Calu3 (cell line): ENCODE measurements at places on chromosomes 12 and 14.

DNA sequence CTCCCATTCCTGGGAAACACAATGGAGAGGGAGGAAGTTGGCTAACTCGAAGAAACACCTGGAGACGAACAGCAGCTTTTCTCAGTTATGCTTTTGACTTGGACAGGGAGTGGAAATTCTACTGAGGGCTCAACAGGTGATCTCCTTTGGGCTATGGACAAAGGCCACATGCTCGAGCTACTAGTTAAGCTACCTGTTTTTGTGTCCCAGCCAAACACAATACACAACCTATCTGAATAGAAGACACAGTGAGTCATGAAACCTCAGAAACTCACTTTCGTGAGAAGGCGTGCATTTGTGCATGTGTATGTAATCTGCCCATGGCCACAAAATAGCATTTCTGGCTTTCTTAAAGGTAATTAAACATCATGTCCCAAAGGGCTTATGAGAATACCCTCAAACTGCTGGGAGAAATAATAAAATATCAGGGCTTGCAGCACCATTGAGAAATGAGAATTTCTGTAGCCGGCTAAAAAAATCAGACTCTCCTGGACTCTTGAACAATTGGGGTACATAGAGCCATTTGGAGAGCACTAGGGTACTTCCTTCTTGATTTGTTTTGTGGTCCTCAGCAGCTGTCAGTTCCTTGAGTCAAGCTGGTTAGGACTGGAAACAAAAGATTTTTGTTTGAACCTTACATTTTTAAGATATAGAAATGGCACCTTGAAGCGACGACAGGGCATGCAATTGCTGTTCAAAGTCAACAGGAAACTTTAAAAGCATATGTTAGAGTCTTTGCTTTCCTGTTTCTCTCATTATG, 85.5 kb upstream of the PTHLH start:
- DNase-seq, result peak; percentile 3

DNA sequence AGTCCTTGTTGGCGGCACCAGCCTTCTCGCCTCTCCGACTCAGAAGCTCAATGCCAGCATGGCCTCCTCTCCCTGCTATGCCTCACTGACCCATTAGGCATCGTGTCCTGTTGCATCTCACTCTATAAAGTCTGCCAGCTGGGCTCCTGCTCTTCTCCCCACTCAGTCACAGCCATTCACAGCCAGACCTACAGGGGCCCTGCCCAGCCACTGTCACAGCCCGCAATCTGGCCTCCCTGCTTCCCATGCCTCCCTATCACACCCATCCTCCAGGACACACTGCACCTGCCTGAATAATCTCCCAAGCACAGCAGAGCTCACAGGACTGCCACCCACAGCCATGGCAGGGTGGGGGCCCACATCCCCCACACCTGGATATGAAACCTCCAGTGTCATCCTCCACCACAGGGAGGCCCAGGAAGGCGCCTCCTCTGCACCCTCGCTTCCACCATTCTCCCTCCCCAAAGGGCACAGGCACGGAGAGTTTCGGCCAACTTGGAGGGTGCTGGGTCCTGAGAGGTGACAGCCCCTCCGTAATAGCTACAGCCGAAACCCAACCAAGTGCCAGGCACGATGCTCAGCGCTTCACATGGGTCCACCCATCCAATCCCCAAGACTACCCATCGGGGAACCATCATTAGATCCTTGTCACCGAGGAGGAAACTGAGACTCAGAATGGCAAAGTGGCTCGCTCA, 370.3 kb downstream of the BCL11B start:
- no peak for DNase-seq

DNA sequence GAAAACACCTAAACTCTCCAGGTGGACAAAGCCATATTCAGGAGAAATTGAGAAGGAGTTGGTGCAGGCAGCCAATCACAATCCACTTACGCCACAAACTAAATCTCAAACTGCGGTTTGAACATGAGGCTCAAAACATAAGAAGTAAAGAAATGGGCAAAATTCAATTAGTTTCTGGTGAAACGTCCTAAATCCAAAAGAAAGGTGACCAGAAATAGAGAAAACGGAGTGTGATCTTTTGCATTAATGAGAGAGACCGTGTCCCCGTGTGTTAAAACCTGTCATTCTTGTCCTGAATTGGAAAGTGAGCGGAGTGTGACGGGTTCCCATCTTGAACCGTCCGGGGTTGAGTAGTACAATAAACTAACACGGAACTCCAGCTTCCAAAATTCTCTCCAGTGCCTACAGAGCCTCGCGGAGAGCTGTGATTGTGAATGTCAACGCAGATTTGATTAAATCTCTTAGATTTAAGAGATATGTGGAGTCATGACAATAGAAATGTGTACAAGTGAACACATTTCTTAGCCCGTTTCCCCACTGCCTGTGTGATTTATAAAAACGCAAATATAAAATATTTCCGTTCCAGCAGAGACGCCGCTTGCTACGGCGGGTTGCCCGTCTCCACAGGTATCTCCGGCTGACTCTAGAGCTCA, 595 bp upstream of the METAP2 start:
- peak; percentile 49 for DNase-seq

DNA sequence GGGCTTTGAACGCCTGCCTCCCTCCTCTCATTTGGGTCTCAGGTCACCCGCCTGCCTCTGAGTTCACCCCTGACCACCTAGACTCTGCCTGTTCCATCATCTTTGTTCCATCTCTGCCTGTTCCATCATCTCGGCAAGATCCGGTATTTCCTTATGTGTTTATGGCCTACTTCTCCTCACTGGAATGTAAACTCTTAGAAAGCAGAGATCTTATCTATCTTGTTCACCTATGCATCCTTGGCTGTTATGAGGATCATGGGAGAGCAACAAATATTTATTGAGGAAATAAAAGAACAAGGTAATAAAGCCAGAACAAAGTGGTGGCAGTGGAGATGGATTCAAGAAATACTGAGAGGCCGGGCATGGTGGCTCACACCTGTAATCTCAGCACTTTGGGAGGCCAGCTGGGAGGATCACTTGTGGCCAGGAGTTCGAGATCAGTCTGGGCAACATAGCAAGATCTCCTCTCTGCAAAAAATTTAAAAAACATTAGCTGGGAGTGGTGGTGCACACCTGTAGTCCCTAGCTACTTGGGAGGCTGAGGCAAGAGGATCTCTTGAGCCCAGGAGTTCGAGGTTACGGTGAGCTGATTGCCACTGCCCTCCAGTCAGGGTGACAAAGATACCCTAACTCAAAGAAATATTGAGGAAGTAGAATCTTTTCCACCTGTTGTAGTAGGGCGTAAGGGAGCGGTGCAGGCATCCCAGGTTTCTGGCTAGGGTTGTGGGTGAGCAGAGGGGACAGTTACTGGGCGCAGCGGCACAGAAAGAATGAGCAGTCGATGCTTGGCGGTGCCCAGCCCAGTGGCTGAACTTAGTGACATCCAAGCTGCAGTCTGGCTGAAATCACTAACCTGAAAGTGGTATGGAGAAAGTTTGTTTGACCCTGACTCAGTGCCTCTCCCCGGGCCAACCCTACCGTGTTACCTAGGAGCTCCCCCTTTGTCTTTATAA, 1.7 kb upstream of the KLC1 start:
- DNase-seq, result no peak

GRCh38 chr14:96162265-96162664, 42.4 kb upstream of the BDKRB2 start:
- no peak for DNase-seq

DNA sequence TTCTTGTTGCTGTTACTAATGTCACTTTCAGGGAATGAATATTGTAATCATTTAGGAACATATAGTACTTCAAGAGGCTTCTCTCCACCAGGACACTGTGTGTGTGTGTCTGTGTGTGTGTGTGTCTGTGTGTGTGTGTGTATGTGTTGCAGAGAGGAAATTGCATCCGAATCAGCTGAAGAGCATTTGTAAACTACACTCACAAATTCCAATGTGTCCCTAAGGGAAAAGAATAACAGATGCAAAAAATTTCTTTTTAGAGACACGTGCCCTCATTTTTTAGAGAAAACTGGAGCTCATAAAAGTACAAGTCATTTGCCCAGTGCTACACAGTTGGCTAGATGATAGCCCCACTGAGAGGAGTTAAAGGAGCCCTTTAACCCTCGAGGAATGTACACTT, 168.8 kb downstream of the ANO4 start:
- no peak for DNase-seq

- DNase-seq, result peak; percentile 45
Measured at GRCh38 chr14:36582011-36582873, at the start of gene NKX2-8. Gene NKX2-8, minus strand, starts transcription at chr14:36582614. Its CDS starts 225 bp downstream, at chr14:36582389.

DNA sequence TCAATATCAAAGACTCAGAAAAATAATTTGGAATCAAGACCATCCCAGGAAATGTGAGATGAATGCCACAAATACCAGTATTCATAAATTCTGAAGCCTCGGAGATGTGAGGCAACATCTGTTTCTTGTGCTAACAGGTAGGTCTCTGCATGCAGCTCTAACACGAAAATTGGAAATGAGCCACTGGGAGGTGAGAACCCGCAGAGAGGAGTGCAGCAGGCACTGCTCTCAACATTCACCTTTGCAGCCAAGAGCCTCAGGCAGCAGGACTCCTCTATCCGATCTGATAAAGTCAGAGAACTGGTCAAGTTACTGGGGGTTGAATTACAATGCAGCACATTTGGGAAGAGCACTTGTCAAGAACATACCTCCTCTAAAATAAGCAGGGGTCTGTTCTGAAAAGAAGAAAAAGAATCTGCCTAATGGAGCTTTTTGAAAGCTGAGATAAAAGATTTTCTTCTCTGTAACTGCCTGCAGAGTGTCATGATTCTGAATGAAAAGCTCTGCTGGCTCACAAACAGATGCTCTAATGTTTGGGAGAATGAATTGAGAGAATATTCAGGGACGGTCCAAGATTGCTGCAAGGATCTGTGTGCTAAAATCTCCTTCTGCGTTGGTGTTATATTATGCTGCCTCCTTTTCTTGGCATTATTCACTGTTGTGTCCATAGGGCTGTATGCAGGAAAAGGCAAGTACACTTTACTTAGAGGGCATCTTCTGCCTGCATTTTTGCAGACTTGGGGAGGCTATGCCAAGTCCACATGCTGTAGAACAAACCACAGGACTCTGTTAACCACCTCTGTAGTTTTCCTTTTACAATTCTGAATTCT, 209.6 kb upstream of the KRR1 start:
- no peak for DNase-seq

- DNase-seq, result no peak
Measured at GRCh38 chr12:99201906-99202645, 445.5 kb upstream of the GARIN6 start.

GRCh38 chr12:52217223-52217622, 15.8 kb upstream of the KRT7 start:
- DNase-seq, result peak; percentile 89

- DNase-seq, result peak; percentile 27
Measured at GRCh38 chr12:92505254-92506231, 197.2 kb upstream of the PLEKHG7 start.

GRCh38 chr12:123134271-123134671, 16.6 kb downstream of the PITPNM2 start:
- DNase-seq, result no peak

DNA sequence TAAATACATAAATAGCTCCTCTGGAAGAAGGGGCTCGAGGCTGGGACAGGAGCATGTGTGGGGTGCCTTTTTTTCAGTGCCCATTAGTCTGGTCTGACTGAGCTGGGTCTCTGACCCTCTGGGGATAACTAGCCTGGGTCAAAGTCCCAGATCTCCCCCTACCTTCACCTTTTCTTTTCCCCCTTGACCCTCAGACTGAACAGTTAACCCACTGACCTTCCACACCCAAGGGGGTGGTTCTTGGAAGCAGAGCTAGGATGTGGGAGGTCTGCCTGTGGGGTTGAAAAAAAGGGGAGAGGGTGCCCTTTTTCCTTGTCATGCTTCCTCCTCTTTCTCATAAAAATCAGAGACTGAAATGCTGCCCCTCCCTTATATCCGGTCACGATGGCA, 925 bp upstream of the GLI1 start:
- DNase-seq, result no peak

- no peak for DNase-seq
Measured at GRCh38 chr12:104501660-104502059, 44.9 kb downstream of the CHST11 start.

- DNase-seq, result no peak
Measured at GRCh38 chr14:101121508-101122139, 218.1 kb upstream of the RTL1 start.

- DNase-seq, result no peak
Measured at GRCh38 chr12:65594409-65594808, 229.9 kb upstream of the HMGA2 start.

DNA sequence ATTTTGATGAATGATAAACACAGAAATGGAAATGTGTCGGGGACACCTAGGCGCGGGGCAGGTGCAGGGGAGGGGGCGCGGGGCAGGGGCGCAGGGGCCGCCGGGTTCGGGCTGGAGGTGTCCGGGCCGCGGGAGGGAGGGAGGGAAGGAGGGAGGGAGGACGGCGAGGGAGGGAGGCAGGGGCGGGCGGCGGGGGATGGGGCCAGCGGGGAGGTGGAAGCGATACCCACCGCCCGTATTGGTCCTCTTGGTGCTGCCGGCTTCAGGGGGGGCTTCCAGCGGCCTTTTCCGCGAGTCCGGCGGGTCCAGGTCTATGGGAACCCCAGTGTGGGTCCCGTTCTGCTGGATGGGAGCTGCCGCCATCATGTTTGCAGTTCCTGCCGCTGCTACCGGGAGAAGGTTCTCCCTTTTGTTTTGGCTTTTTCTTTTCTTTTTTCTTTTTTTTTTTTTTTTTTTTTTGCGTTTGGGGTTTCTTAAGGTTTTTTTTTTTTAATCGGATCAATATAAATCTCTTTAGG, 703 bp downstream of the NOVA1 start:
- DNase-seq, result no peak

DNA sequence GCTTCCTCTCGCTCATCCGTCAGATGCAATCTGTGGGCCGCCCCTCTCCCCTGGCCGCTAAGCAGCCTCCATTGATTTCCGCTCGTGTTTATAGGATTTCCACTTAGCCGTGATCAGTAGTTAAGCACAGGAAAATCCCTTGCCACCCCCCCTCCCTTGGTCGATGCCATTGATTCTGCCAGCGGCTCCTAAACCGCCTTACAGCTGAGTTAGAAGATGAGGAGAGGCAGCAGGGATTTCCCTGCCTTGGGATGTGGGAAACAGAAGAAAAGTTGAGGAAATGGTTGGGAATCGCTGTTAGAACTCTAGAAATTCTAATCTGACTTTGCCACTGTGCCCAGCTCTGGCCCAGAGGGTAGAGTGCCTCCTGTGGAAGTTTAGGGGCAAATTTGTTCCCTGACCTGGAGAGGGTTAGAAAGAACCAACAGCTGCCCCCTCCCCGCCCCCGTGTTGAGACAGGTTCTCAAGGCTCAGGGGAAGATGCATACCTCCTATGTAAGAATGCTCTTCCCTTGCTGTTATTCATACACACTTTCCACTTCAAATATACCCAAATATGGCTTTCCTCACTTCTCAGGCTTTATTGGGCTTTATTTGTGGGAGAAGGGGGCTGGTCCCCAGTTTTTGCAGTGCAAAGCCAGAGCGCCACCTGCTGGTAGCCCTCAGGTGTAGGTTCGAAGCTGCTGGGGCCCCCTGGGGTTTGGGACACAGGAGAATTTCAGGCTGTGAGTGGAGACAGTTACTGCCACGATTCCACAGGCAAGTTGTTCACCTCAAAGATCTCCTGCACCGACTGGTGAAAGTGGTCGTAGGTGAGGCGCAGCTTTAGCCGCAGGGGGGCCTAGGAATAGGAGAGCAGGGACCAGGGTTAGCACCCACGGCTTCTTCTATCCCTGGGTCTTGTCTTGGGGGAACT, 3.2 kb downstream of the THTPA start:
- DNase-seq, result peak; percentile 71

- DNase-seq, result peak; percentile 47
Measured at GRCh38 chr14:94322648-94323570, at the start of gene SERPINA6. Gene SERPINA6, minus strand, starts transcription at chr14:94323336. Its CDS starts 8,688 bp downstream, at chr14:94314648.

- DNase-seq, result no peak
Measured at GRCh38 chr12:6253278-6253677, 53.1 kb downstream of the CD9 start.

GRCh38 chr12:81249976-81250375, 172.1 kb downstream of the ACSS3 start:
- DNase-seq, result no peak
